ENCODE measurements at places on chromosomes 13 and 19. TPM values are rescaled to one million over a fixed set of nuclear protein-coding genes. Genes with fewer than 3 reads are reported as not detected.

Gene ZNF610
- 2.3 TPM for total RNA-seq

DNA sequence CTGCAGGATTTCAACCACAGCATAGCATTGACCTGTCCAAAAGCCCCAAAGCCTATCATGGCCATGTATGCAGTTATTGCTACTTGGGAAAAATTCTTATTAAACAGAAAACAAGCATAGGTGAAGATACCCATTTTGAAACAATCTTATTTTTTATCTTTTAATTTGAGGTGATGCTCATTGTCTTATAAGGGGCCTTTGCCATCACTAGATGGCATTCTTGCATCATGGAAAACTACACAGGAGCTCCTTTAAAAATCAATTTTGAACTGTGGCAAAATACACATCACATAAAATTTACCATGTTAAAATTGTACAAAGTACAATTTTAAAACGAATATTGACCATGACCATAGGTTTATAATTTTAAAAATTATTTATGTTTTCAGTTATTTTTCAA is 38.9 kb upstream of the ZNF835 start:
- DNase-seq: no peak

Gene RDH8
- total RNA-seq: not detected

Gene ZNF547
- total RNA-seq: 5.0 TPM

Gene SNRNP70
- total RNA-seq: 295 TPM

DNA sequence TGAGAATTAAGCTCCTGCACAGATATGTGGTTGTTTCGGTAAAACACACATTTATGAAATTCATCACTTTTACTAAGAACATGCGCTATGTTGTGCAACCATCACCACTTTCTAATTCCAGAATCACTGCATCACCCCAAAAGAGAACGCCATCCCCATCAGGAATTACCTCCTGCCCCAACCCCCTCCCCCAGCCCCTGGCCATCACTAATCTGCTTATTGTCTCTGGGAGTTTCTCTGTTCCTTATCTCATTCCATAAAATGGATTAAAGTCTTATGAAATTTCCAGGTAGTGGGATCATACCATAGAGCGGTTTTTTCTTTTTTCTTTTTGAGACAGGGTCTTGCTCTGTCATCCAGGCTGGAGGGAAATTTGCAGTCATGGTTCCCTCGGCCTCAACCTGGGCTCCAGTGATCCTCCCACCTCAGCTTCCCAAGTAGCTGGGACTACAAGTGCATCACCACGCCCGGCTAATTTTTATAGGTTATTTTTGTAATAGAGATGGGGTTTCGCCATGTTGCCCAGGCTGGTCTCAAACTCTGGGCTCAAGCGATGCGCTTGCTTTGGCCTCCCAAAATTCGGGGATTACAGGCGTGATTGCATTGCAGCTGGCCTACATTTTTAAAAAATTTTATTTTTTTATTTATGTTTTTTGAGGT is 3.5 kb downstream of the ZSCAN5B start:
- DNase-seq: no peak

GRCh38 chr19:30552593-30552992 is 180.4 kb downstream of the ZNF536 start:
- no peak for DNase-seq

DNA sequence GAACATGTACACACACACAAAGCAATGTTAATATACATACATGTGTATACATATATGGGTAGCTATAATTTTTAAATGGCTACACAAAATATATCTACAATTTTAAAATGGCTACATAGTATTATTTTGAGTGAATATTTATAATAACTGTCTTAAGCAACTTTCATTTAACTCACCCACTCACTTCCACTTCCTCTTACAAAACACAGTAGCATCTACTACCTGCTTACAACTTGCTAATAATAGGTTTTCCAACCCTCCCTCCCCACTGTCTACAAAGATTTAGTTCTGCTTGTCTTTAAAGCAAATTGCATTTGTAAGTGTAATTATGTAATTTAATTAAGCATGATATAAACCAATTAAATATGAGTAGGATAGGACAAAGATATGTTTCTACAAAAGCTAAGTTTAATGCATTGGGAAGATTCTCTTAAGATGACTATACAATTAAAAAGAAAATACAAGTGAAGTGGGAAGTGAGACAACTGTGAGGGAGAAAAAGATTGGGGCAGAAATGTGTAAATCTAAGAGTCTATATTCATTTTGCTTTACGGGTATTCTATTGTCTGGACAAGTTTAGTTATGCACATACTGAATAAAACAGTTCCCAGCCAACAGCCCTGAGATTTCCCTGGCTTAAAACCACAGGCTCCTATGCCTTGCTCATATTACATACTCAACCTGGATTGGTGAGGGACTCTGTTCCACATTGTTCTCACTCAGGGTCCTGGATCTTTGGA is 583.1 kb downstream of the EFNB2 start:
- DNase-seq: no peak

Gene CERS4
- 4.8 TPM for total RNA-seq

DNA sequence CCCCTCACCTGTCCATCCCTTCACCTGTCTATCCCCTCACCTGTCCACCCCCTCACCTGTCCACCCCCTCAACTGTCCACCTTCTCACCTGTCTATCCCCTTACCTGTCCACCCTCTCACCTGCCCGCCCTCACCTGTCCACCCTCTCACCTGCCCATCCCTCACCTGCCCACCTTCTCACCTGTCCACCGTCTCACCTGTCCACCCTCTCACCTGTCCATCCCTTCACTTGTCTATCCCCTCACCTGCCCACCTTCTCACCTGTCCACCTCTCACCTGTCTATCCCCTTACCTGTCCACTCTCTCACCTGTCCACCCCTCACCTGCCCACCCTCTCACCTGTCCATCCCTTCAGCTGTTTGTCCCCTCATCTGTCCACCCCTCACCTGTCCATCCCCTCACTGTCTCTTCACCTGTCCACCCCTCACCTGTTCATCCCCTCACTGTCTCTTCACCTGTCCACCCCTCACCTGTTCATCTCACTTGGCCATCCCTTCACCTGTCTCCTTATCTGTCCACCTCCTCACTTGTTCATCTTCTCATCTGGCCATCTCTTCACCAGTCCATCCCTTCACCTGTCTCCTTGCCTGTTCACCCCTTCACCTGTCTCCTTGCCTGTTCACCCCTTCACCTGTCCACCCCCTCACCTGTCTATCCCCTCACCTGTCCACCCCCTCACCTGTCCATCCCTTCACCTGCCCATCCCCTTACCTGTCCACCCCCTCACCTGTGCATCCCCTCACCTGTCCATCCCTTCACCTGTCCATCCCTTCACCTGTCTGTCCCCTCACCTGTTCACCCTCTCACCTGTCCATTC is 12.7 kb upstream of the KANK2 start:
- DNase-seq: no peak

Gene CAMSAP3
- total RNA-seq: 1.2 TPM

GRCh38 chr19:10226376-10227025 is 4.6 kb downstream of the S1PR2 start:
- DNase-seq: no peak

DNA sequence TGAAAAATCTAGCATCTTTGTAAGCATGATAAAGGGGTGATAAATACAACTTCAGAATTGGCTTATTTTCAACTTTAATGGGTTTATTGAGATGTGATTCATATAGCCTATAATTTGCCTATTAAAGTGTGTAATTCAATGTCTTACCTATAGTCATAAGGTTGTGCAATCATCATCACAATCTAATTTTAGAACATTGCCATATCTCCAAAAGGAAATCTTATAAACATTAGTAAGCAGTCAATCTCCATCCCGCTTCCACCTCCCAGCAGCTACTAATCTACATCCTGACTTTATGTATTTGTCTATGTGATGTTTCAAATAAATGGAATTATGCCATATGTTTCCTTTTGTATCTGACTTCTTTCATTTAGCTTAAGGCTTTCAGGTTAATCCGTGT is 145.2 kb upstream of the KLHL1 start:
- DNase-seq: no peak

DNA sequence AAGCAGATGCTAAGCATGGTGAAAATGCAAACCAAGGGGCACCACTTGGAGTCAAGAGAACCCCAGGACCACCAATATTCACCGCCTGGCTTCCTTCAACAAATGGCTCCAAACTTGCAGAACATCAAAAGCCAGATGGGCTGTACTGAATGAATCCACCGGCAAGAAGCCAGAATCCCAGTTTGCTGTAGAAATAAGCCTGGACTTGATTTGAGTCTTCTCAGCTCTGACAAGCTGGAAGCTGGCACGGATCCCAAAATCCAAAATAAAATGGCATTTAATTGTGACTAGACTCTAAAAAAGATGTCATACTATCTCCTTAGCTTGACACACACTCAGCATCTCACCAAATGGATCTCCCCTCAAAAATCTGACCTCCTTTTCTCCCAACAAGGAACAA is 11.9 kb downstream of the EFNB2 start:
- no peak for DNase-seq

- DNase-seq: peak; percentile 66
Observed at GRCh38 chr19:54035215-54036178, 28.2 kb downstream of the VSTM1 start.

- no peak for DNase-seq
Observed at GRCh38 chr19:3963458-3964255, 7.2 kb downstream of the DAPK3 start.

Gene IGFL1
- total RNA-seq: not detected

- DNase-seq: no peak
Observed at GRCh38 chr19:10566658-10567410, 1.0 kb upstream of the KRI1 start.

Gene MCF2L
- 7.0 TPM for total RNA-seq

- no peak for DNase-seq
Observed at GRCh38 chr13:97233499-97233898, 11.4 kb downstream of the MBNL2 start.

DNA sequence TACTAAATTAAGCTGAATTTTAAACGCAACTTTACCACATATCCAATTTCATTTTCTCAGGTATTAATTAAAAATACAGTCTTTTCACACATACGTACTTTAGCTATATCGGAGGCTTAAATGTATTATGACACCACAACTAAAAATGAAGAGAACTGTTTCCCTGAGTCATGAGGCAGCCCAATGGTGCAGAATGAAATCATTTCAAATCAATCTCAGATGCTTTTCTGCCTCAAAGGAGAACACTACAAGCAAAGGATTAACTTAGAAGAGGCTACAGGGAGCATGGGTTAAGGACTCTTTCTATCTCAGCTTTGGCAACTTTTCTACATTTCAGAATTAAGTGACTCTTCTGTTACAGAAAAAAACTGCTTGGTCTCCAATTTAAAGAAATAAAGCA is 516.3 kb upstream of the HTR2A start:
- DNase-seq: no peak

- DNase-seq: no peak
Observed at GRCh38 chr13:103187721-103188156, 121.5 kb upstream of the SLC10A2 start.

Gene OR7D2
- not detected for total RNA-seq

- no peak for DNase-seq
Observed at GRCh38 chr13:50594276-50595051, 249.0 kb downstream of the DLEU7 start.

Gene ZNF665
- 1.2 TPM for total RNA-seq

Gene ZNF471
- total RNA-seq: 2.9 TPM

DNA sequence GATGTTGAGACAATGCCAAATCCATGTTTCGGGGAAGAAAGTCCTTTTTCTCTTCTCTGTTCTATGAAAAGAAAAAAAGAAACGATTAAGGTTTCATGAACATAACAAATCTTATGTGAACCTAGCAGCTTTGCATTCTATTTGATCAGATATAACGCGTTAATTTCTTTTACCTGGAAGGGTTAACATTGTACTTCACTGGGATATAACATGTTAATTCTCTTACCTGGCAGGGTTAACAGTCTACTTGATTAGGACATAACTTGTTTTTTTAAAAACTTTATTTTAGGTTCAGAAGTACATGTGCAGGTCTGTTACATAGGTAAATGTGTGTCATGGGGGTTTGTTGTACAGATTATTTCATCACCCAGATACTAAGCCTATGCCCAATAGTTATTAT is 68.8 kb downstream of the CPAMD8 start:
- no peak for DNase-seq

Gene RCBTB2
- 4.3 TPM for total RNA-seq

Gene MAST1
- 22.2 TPM for total RNA-seq

- DNase-seq: no peak
Observed at GRCh38 chr19:39078436-39079200, 5.5 kb upstream of the ACP7 start.
